NCI-H1092 (cell line): ENCODE measurements at places on chromosomes 5 and 9.

DNA sequence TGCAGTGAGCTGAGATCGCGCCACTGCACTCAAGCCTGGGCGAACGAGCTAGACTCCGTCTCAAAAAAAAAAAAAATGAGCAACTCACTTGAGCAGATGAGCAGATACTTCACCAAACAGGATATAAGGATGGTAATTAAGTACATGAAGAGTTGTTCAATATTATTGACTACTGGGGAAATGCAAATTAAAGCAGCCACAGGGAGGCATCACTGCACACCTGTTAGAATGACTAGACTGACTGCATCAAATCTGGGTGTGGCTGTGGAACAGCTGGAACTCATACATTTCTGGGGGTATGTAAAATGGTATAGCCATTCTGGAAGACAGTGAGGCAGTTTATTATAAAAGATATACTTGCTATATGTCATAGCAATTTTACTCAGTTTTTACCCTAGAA is 93.0 kb downstream of the WNK2 start:
- DNase-seq: no peak

- no peak for DNase-seq
Observed at GRCh38 chr9:116282597-116282996, 129.0 kb downstream of the PAPPA start.

DNA sequence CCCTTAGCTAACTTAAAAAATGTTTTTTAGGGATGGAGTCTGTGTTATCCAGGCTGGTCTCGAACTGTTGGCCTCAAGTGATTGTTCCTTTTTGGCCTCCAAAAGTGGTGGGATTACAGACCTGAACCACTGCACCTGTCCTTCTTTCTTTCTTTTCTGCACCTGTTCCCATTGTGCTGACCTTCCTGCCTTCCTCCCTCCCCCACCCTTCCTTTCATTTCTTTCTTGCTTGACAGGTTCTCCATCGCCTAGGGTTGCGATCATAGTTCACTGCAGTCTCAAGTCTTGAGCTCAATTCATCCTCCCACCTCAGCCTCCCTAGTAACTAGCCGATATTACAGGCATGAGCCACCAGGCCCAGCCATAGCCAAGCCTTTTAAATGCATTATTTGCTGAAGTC is 20.6 kb downstream of the JMY start:
- DNase-seq: no peak

DNA sequence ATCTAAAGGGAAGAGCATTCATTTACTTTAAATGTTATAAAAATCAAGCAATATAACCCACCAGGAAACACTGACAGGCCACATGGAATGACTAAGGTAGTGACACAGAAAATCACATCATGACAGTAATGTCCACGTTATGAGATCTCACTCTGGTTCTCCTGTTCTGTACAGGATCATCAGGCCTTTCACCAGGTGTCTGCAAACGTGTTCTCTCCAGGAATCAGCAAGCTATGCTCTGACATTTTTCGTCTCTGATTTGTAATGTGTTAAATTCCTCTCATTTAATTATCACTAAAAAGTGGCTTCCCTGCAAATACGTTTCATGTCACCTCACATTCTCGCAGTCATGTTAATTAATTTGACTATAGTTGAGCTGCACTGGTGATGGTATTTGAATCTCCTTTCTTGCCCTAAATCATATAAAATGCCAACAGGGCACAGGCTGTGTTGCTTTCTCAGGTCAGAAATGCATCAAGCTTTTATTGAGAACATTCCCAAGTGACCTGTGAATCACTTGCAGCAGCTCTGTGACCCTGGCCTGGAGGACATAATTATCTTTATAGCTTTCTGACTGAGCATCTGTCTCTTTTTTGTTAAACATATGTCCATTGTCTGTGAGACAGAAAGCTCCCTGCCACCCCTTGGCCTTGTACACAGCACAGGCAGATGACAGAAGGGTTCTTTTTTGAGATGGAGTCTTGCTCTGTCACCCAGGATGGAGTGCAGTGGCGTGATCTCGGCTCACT is 196.2 kb downstream of the DIRAS2 start:
- no peak for DNase-seq

DNA sequence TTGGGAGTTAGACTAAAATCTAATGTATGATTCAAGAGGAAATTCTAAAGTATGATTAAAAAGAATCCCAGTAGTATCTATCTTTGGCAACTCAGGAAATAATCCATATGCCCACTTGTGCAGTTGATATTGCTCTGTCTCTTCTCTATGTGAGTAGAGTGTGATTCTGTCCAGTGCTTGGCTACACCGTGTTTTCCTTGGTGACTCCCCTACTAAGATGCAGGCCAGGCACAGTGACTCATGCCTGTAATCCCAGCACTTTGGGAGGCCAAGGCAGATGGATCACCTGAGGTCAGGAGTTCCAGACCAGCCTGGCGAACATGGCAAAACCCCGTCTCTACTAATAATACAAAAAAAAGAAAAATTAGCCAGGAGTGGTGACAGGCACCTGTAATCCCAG is 495.4 kb downstream of the MAT2B start:
- no peak for DNase-seq
